Stimulated activated CD4-positive, alpha-beta T cell treated with anti-CD3 and anti-CD28 coated beads, Interleukin-1b, Interleukin-23, amount 100 ng/mL, for 1 hour (primary cell): ENCODE measurements at places on chromosomes 11 and 22.

DNA sequence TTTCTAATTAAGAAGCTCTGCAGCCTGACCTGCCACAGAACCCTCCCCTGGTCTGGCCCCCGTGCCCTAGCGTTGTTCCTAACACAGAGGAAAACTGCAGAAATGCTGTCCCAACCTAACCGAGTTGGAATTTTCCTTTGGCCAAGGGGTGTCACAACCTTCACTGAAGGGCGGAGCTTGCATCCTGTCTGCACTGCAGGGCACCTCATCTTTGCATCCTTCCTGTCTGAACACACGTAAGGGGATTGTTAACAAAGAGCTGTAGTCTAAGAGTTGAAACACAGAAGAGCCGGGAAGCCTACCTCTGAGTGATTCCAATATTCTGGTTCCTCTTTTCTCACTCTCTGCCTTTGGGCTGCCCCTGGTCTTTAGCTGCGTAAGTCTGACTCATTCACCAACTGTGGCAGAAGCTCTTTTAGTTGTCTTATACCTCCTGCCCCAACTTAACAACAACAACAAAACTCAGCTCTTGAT, 1.6 kb downstream of the DIXDC1 start:
- no peak for DNase-seq

DNA sequence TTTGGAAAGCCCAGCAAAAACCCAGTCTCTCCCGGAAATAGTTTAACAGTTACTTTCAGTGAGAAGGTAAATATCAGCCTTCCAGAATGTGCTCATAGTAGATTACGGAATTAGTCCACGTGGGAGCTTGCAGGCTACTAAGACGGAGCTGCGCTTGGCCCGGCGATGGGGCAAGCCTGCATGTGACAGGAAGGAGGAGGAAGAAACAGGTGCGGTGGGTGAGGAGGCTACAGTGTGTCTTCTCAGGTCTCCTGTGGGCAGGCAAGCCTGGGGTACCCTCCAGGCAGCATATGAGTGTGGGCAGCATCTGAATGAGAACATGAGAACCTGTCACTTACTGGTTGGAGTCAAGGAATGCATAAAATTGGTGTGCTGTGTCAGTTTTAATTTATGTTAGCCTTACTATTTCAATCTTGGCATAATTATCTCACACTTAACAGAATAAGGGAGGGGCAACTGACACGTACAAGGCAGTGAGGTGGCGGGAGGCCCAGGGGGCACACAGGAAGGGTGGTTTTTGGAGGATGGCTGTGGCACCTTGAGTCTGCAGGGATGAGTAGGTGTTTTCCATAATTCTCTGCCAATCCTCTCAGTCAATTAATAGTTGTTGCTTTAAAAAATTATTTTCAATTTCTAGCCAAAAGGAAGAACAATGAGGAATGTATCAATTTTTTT, 35.7 kb downstream of the CLMP start:
- DNase-seq = no peak

DNA sequence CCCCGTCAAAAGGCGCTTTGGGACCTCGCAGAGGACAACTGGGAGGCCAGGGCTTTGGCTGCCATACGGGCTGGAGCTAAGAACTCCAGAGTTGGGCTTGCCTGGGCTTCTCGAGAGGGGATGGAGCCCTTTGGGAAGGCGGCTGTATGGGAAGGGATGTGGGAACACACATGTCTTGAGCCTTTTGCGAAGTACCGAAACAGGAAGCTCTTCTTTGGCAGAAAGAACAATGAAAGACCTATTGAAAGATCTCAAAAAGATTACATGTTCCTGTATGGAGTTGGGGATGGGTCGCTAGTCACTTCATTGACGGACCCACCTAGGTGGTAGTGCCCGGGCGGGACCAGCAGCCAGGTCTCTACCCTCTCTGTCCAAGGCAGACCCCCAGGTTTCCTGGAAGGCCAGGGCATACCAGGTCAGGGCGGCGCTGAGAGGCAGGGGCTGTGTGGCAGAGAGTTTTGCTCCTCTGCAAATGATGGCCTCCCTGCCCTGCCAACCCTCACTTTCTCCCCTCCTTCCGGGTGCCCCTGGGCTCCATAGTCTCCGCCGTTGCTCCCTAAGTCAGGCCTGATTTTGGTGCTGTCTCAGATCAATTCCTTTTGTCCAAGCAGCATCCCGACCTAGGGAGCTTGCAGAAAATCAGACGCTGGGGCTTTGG, 1.0 kb downstream of the ST14 start:
- DNase-seq = no peak

DNA sequence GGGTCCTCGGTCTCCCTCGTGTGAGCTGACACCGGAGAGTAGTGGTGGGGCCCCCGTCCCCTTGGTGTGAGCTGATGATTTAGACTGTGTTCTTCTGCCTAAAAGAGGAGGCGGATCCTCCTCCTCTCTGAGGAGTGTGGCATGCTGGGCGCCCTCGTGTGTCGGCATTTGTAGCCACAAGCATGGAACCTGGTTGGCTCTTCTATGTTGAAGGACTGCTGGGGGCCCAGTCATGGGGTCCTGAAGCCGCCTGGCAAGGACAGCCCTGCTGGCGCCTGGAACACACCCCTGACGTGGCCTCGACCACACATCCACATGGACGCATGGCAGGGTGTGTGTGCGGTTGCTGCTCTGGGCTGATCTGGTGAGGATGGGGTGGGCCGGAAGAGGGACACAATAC, 50.2 kb downstream of the AP2A2 start:
- DNase-seq = no peak

DNA sequence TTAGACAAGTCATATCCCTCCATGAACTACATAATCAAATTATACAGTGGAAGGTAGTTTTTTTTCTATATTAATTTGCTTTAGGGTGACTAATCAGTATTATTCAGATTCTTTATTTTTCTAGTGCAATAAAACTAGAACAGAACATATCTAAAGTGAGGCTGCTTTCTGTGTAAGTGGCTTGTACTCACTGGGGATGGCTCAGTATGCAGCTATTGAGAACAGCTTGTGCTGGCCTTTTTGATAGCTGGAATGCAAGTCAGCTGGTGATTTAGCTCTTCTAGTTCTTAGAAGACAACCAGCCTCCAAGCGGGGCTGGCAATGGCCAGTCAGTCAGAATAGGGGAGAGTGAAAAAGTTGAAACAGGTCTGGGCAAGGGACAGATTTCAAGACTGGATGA, 119.4 kb downstream of the BLID start:
- no peak for DNase-seq

DNA sequence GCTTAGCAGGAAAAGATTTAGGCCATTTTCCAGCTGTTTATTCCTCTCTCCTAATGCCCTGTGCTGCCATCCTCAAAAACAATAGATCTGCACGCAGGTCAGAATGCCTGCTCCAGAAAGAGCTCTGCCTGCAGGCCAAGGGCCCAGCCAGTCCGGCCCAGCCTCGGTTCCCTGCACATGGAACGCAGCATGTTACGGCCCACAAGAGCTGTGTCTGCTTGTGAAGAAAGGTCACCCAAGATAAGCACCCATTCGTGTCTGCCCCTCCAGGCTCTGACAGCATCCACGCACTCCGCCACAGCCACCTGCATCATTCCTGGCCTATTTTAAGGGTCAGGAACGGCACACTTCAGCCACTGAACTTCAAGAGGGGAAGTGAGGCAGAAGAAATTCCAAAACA, 152.2 kb downstream of the SPATA19 start:
- no peak for DNase-seq

DNA sequence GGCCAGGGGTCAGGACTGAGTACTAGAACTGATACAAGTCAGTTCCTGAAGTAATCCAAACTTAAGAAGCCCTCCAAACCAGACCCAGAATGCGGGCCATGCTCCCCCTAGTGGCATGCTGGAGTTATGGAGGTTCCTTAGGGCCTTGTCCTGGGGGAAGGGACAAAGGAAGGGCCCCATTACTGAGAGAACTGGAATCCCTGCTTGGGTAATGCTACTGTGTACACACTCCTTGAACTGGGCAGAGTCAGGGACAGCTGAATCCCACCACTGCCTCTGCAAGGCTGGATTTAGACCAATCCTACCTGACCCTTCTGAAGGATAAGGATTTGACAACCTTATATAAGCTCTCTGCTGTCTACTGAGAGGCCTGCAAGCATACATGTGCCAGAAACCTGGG, 97.3 kb upstream of the AKIP1 start:
- peak; percentile 4 for DNase-seq

DNA sequence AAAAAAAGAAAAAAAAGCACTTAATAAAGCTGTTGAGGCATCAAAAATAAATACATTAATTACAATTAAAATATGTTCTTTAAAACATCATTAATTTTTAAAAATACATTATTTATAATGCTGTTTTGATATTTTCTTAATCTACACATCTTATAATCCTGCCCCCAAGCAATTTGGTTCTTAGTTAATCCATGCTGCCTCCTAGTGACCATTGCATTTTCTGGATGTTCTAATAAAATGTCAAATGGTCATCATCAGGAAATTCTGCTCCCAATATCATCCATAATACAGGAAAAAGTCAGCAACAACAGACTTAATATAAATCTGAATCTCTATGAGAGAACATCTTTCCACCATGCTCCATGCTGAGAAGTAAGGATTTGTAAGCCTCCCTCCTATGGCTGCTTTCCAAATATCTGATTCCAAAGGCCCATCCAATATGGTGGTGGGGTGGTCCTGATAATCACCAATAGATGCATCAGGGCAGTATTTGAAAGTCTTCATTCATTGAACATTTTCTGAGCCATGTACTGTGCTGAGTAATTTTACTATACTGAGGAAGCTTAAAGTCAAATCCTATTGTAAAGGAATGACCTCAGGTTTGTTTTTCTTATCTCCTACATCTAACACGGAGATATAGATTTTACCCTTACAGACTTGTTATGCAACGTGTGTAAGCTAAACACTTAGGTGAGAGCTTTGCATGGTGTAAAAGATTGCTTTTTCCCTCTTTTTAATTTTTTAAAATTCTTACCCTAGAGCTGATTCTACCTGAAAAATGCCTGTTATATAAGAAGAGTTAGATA, 124.7 kb upstream of the BMAL1 start:
- no peak for DNase-seq

- DNase-seq = peak; percentile 65
Measured at GRCh38 chr11:57424792-57425564, 1.9 kb downstream of the SLC43A3 start.

DNA sequence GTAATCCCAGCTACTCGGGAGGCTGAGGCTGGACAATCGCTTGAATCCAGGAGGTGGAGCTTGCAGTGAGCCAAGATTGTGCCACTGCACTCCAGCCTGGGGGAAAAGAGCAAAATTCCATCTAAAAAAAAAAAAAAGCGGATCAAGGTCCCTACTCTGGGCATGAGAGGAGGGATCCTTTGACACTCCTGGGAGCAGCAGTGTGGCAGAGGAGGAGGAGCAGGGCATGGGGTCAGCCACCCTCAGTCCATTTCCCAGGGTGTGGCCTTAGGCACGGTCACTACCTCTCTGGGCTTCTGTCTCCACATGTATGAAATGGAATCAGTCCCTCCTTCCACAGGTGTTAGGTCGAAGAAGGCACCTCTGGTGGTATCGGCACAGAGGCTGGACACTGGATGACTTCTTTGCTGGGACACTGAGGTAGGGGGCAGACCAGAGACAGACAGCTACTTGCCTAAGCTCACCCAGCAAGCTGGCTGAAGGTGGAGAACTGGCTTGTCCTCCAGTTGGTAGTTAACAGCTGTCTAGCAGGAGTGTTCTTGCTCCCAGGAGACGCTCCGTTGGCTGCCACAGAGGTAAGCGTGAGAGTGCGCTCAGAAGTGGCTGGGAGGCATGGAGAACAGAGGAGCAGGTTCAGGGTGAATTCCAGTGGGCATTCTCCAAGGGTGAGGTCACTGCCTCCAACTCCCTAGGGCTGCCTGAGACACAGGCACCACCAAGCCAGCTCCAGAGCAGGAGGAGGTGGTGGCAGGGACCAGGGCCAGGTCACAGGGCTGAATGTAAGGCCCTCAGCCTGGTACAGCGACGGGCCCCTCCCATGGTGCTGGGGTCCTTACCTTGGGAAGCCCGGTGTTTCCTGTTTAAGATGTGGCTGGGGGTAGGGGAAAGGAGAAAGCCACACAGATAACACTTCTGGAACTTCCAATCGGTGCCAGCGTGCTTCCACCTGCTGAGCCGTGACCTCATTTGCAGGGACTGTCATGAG, 19.5 kb downstream of the TXN2 start:
- DNase-seq = no peak

DNA sequence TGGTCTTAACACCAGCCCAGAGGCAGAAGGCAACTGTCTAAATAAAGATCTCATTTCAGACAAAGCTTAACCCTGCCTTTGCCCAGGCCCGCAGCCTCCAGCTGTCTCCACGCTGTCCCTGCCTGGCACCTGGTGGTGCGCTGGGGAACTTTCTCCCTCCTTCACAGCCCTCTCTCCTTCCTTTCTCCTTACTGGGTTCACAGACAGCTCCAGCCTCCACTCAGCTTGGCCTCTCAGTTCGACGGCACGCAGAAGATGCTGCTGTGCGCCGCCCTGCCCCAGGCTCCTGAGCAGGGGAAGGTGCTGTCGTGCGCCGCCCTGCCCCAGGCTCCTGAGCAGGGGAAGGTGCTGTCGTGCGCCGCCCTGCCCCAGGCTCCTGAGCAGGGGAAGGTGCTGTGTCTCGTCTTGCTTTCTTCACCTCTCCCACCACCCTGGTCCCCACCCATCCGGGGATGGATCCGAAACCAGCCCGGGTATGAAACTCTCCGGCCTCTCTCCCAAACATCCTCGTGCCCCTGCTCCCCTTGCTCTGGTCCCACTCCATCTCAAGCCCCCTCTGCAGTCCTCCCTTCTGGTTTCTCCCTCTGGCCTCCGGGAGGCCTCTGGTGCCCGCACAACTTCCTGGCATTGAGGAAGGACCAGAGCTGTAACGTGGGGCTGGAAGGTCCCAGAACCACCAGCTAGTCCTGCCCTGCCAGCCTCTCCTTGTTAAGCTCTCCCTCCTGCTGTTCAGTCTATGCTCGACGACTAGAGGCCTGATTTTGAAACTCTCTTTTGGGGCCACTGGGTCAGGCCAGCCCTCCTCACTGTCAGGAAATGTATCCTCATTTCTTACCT, 22.9 kb upstream of the JAM3 start:
- DNase-seq = no peak

GRCh38 chr11:72833811-72834493, 19.7 kb downstream of the ATG16L2 start:
- no peak for DNase-seq

DNA sequence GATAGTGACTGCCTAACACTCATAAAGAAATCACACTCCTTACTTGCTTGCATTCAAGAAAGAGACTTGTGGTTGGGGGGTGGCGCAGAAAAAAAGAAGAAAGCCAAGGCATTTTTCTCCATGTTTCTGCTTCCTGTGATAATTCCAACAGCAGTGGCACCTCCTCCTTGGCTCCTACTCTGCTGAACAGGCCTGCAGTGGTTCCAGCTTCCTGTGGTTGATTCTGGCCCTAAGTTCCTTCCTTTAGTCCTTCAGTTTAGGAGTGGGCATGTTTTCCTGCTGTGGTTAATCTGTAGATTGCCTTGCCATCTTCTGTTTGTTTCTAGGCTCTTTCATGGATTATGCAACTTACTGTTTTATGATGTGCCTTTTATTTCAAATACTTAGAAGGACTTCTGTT, 940.4 kb downstream of the DLG2 start:
- DNase-seq = no peak

- DNase-seq = no peak
Measured at GRCh38 chr11:107830915-107831540, 27.6 kb downstream of the SLC35F2 start.
